ENCODE measurements at places on chromosomes 11 and 22.

GRCh38 chr22:24181996-24182899, 961 bp downstream of the SUSD2 start:
- no peak for DNase-seq

GRCh38 chr22:43923191-43923590, 414 bp upstream of the PNPLA3 start:
- DNase-seq, result no peak

DNA sequence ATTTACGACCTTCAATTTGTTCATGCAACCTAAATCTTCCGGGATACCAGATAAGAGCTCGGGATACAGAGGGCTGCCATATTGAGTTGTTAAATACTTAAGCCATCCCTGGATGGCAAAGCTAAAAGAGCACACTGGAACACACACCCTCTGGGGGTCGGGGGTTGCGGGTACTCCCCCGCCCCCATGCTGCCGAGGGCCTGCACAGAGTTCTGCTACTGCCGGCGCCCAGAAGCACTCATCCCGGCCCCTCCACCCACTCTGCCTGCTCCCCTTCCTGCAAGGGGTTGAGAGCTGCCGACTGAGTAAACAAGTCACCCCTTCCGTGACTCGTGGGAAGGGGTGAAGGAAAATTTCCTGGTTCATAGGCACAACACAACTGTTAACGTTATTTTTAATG, 9.3 kb upstream of the MMP13 start:
- no peak for DNase-seq

- DNase-seq, result peak; percentile 55
Measured at GRCh38 chr22:39207141-39208012, 37.4 kb downstream of the PDGFB start.

DNA sequence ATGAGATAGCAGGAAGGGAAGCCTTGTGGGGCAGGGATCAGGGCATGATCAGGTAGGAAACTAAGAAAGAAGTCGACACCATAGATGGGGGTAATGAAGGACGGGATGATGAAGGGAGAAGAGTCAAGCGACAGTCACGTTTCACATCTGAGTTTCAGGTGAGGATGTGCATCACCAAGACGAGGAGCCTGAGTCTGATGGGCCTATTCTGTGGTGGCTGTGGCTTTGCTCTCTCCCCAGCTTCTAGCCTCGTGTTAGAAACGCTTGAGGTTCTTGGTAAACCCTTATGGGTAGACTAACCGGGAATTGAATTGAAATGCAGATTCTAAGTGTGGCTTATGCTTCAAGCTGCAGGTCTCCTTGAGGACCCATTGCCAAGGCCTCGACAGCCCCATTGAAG, 45.6 kb upstream of the LMO1 start:
- DNase-seq, result no peak

- peak; percentile 57 for DNase-seq
Measured at GRCh38 chr11:64366751-64367150, 7.8 kb downstream of the RPS6KA4 start.

DNA sequence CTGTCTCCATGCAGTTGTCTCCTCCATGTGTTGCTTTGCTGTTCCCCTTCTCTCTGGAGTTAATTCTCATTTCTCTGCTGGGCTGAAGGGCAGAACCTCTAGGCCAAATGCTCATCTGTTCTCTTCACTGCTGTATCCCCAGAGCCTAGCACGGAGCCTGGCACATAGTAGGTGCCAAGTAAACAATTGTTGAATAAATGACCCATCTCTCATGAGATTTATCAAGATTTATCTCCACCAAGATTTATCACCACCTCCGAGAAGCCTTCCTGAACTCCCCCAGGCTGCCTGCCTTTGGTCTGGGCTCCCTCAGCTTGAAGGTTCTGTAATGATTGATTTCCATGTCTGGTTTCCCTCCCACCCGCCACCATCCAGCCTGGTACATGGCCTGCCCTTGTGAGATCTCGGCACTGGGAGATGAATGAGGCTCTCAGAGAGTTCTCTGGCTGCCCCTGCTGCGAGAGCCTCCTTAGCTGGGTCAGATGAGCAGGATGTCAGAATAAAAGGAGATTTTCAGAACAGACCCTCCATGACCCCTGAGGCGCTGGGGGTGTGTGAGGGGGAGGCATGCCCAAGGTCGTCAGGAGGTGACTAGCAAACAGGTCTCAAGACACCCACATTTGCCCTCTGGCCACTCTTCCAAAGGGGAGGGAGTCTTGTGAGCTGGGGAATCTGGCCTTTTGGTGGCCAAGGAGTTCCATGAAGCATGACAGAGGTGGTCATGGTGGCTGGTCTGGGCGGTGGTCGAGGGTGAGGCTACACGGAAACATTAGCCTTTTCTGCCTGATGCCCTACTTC, 2.4 kb upstream of the GDPD5 start:
- DNase-seq, result no peak

GRCh38 chr11:58905011-58905720, 34.1 kb upstream of the GLYATL1 start:
- no peak for DNase-seq
